Activated T-cell treated with anti-CD3 and anti-CD28 coated beads for 48 hours (primary cell): ENCODE measurements at places on chromosomes 6 and 20.

- DNase-seq: peak; percentile 8
Measured at GRCh38 chr6:73803562-73804241, 107.7 kb downstream of the CD109 start.

DNA sequence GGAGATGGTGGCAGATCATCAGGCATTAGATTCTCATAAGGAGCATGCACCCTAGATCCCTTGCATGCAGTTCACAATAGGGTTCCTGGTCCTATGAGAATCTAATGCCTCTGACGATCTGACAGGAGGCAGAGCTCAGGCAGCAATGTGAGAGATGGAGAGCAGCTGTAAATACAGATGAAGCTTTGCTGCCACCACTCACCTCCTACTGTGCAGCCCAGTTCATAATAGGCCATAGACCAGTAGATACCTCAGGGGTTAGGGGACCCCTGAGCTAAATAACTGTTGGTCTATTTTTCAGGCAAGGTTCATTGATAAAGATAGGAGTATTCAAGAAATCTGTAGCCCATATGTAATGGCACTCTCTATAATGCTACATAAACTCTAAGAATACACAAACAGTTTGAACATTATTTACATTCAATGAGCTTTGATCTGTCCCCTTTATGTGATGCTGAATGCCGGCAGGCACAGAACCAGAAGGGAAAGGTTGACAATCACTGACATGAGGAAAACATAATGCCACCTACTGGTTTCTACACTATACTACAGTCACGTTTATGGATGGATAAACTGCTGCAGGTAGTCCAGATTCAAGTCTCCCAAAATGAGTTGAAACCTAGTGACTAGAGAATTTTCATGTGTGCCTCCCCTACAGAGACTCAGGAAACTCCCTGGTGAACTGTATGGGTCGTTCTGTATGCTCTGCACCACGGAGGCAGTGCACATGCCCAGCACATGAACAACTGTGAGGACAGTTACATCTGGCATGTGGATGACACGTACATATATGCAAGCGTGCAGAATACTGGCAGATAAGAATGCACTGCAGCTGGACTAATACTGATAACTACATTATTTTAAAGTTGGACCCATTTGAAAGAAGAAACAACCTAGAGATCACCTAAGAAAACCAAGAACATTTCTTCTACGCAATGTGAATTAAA lies 72.0 kb downstream of the DST start:
- DNase-seq: no peak

- DNase-seq: no peak
Measured at GRCh38 chr20:37711994-37712964, 18.4 kb downstream of the CTNNBL1 start.

DNA sequence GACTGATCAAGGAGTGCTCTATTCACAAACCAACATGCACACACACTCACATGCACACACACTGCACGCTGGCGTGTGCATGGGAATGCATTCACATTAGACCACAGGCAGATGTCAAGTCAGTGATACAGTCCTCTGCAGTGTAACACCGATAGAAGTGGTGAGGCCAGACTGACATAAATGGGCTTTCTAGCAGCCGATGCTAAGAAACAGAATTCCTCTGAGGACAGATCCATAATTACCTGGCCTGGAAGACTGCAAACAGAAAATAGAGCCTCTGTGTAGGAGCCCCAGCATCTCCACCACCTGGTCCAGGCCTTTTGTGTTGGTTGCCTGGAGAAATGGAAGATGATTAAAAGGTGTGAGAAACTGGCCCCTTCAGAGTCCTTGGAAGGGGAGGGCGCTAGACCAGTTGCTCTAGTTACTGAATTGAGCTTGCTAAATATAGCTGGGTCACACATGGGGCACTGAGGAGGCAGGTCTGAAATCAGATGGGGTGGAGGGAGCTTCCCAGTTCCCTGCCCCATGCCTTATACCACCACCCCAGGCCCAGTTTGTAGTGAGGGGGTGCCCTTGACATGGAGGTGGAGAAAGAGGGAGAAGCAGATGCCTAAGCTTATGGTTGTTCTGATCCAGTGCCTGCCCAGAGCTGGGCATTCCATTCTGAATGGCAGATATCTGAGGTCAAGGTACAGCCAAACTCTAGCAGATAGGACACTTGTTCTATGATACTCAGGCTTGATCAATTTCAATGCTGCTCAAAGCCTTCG lies 233.8 kb downstream of the LRFN2 start:
- DNase-seq: no peak

DNA sequence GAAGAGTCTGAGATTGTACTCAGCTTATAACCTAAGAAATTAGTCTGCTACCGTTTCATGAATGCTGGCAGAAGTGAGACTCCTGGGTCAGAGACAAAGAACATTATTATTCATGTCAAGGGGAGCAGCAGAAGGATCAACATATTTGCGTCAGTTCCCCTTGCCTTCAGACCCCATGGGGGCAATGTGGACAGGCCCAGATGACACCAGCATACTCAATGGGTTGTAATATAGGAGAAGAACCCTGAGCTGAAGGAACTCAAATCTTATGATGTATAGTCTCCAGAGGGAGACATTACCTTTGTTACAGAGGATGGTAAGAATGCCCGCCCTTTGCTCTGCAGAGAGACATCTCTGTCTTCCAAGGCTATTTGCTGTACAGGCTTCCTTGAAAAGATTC lies 384.4 kb downstream of the EPM2A start:
- DNase-seq: no peak

DNA sequence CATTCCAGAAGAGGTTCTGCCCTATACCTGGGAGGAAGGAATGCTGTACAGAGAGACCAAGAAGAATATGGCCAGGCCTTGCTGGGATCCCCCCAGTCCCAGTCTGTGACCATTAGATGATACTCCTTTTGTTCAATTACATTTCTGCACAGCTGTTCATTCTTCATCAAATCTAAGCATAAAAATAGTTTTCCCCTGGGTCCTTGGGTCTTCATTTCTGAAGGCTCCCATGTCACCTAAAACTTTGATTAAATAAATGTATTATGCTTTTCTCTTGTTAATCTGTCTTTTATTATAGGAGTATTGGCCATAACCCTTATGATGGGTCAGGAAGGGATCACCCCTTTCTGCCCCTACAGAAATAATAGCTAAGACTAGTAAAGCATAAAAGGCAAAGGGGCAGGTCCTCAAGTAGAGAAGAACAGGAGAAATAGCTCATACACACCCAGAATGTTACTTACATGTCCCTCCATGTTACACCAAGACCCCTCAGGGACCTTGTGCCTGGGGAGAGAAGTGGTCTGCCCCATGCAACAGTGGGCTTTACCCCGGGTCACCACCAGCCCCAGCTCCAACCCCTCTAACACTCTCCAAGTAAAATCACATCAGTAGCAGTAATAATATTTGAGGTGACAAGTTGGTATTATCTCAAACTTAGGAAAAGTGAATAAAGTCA lies 2.1 kb upstream of the LTA start:
- DNase-seq: no peak

GRCh38 chr6:108644252-108644651 lies 83.5 kb downstream of the FOXO3 start:
- no peak for DNase-seq

- DNase-seq: no peak
Measured at GRCh38 chr6:33664506-33665057, 43.5 kb downstream of the ITPR3 start.

DNA sequence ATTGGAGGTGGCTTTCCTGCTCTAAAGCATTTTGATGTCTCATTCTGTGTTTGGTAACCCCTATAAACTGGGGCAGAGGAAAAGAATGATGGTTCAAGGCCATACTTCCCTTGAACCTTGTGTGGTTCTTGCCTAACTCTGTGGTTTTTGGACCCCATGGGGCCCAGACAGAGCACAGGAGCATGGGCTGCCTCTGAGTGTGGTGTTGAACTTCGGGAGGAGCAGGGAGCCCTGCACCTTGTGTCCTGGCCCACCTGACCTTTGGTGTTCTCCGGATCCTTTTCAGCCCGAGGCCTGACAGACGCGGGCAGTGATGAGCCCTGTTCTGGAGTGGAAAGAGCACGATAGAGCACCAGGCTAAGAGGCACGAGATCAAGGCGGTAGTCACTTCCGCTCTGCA lies 18.8 kb downstream of the TMEM74B start:
- no peak for DNase-seq

GRCh38 chr20:47295921-47296426 lies 60.5 kb downstream of the ZMYND8 start:
- DNase-seq: no peak

GRCh38 chr20:52190437-52191131 lies 995 bp downstream of the ZFP64 start:
- DNase-seq: peak; percentile 35

GRCh38 chr20:11271319-11271718 lies 597.5 kb upstream of the JAG1 start:
- no peak for DNase-seq

GRCh38 chr6:108797951-108798669 lies 50.1 kb upstream of the ARMC2 start:
- DNase-seq: no peak

DNA sequence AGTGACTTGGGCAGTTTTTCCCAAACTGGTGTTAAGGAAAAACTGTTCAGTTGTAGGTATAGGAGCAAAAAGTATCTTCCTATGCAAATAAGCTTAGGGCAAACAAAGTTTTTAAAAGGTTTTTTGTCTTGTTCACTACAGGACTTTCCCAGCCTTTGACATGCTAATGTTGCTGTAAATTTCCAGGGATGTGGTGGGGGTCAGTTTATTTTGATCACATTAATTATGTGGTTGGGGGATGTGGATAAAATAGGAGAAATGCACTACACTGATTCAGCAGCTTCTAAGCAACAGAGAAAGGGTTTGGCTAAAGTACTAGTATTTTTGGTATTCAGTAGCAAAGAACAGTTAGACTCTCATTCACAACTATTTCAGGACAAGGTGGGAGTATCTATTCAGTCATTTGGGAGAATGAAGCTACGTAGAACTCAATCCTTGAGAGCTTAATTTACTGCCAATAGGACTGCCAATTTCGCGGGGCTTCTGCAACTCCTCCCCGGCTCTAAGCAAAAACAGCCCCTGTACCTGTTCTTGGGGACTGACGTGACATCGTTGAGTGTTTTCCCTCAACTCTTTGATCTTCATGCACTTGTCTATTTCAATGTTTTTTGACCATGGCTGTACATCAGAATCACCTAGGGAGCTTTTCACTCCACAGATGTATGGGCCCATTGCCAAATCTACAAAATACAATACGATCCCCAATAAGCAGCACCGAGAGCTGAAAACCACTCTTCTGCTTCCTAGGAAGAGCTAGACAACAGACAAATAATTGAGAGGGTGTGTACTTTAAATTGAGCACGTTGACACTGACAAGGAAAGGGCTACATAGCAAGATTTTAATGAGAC lies 94.8 kb upstream of the NHSL1 start:
- no peak for DNase-seq
